Frontal cortex (tissue), 4 donors: ENCODE measurements at places on chromosomes 6 and 20.

GRCh38 chr6:97394160-97394748, 111.2 kb upstream of the MMS22L start:
- DNase-seq: peak; percentile 41

DNA sequence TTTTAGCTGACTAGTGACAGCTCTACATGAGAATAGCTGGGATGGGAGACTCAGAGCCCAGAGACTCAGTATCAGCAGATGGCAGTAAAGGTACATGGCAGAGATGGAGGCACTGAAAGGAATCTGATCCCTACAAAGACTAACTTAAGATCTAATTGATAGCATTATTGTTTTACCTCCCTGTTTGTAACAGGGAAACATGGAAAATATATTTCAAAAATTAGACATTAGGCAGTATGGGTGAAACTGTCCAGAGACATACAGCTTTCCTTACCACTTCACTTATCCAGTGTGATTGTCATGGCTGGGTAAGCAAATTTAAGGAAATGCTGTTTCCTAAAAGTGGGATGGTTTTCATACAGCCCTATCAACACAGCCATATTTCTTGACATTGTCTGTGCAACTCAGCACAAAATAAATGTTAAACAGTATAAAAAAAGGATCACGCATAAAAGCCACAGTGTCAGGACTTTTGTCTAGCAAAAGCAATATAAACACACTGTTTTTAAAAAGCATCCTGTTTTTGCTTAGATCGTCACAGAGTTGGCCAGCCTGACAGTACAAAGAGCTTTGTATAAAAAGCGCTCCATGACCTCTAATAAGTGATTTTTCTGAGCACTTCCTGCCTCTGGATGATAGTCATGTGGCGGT, 376.9 kb downstream of the PHF3 start:
- DNase-seq: peak; percentile 51

DNA sequence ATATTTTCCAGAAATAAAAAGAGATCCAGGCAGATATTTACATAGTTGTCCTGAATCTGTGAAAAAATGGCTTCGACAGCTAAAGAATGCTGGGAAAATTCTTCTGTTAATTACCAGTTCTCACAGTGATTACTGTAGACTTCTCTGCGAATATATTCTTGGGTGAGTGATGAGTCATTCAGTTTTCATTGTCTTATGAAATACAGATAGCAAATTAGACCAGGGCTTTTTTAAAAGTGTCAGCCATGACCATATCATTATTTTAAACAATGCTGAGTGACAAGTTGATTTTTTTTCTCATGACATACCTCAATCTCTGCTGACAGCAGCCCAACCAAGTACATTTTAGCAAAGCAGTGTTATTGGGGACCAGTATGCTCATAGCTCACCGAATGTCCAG, 32.8 kb downstream of the TSPYL4 start:
- DNase-seq: no peak

DNA sequence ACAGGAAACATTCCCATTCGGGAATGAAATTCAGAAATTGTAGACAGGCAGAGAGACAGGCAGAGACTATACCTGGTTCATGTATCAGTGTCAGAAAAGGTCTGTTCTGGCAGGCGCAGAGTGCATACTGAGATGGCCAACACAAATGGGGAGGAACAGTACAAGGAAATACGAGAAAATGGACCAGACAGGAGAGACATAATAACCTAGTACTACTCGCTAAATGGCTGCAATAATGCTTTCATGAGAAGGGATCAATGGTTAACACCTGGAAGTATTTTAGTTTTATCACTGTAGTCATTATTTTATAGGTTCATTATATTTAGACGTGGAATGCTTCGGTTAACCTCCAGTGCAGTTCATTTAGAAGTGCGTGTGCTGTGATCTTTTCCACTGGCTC, 58.9 kb downstream of the CD83 start:
- DNase-seq: no peak
